ENCODE measurements at places on chromosomes 6 and 20. TPM values are rescaled to one million over a fixed set of nuclear protein-coding genes. Genes with fewer than 3 reads are reported as not detected.

Gene JPH2
- 2.4 TPM for total RNA-seq

DNA sequence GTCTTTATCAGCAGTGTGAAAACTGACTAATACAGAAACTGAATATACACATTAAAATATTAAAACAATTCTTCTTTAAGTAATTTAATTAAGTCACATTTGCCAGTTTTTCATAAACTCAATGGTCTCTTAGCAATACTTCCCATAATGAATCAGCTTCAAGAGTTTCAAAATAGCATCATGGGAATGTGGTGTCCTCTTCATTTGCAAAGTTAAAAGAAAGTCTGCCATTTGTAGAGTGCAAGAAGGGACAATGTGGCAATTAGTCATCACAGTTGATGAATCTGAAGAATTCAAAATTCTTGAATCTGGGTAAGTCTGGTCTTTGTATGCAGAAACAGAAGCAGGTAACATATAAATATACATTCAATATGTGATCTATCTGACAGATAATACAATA is 38.7 kb downstream of the SYNE1 start:
- DNase-seq, result no peak

Gene BHLHE23
- not detected for total RNA-seq

Gene FERMT1
- total RNA-seq, result 22.1 TPM

DNA sequence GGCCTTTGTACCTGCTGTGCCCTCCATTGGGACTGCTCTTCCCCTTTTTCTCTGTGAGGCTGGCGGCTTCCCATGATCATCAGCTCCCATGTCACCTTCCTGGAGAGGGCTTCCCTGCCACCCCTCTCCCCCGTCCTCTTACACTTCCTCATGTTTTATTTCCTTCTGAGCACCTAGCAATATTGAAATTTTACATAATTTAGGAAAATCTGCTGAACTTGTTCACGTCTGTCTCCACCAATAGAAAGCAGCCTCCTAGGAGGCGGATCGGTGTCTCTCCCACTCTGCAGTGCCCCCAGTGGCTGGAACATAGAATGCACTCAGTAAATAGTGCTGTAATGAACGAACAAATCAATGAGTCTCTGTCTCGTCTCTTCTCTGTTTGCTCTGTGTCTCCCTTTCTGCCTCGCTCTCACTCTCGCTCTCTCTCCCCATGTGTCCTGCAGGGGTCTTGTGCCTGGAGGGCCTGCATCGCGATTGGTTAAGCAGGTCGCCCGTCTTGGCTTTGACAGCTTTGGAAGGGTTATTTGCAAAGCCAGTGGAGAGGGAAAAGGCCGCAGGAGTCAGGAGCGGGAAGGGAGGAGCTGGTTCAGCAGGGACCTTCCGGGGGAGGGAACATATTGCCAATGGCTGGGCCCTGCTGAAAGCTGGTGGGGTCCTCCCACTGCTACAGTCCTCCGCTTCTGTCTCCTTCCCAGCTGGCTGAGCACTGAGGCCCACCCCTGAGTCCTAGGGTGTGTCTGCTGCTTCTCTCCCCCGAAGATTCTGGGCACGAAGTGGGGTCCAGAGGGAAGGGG is 12.1 kb upstream of the OCSTAMP start:
- DNase-seq, result no peak

DNA sequence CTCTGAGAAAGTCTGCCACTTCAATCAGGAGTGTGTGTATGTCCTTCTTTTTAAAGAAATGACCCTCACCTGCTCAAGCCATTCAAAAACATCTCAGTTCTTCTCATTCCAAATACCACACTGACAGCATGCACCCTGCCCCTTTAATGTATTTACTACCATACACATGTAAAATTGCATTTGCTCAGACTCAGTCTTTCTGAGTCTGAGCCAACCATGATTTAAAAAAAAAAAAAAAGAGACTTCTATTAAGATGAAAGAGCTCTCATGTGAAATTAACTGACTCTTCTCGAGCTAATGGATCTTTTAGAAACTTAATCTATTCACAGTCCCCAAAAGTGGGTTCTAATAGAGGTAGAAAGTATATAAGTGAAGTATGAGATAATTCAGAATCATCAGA is 1.4 kb upstream of the FILIP1 start:
- no peak for DNase-seq

DNA sequence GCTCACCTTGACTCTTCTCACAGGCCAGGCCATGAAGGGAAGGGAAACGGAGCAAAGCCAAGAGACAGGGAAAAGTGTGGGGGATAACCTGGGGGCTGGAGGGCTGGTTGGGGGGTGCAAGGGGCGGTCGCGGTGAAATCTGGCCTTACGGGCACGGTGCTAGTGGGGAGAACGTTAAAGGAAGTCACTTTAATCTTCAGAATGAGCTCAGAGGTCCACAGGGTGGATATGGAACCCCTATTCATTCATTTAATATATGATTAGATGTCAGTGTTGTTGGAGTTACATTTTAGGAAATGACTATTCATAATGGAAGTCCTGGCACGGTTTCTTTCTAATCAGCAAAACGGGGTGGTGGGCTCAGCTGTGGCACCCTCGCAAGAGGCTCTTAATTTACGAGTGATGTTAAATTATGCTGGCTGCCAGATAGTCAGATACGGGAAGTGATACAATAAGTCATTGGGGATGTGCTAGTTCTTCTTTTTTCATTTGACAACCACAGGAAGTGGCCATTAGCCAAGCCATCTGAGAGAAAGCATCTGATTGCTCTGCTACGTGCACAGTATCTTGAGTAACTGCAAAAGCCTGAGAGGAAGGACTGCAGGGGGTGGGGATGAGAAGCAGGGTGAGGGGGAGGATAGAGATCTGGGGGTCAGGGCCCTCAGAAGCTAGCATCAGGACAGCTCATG is 253.0 kb downstream of the QKI start:
- DNase-seq, result no peak
